HuH-7 (cell line): ENCODE measurements at places on chromosomes 1 and 21.

- no peak for DNase-seq
These were observed 199.7 kb upstream of the C8B start for GRCh38 chr1:57165546-57165945.

DNA sequence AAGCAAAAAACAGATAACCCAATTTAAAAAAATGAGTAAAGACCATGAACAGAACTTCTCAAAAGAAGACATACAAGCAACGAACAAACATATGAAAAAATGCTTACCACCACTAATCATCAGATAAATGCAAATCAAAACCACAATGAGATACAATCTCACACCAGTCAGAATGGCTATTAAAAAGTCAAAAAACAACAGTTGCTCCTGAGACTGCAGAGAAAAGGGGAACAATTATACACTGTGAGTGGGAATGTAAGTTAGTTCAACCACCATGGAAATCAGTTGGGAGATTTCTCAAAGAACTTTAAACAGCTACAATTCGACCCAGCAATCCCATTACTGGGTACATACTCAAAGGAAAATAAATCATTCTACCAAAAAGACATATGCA is 131.6 kb downstream of the PTGER3 start:
- DNase-seq = no peak

GRCh38 chr1:88698140-88698539 is 14.1 kb downstream of the PKN2 start:
- DNase-seq = no peak

DNA sequence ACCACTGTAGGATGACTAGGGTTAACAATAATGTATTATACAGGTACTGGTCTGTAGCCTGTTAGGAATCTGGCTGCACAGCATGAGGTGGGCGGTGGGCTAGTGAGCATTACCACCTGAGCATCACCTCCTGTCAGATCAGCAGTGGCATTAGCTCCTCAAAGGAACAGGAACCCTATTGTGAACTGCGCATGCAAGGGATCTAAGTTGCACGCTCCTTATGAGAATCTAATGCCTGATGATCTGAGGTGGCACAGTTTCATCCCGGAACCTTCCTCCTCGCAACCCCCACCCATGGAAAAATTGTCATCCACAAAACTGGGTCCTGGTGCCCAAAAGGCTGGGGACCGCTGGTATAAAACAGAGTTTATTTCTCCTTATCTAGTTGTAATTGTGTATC is 147.6 kb downstream of the FGGY start:
- no peak for DNase-seq

- DNase-seq = peak; percentile 71
These were observed 138.3 kb downstream of the TTLL7 start for GRCh38 chr1:83860490-83861221.

- no peak for DNase-seq
These were observed 10.7 kb upstream of the SDC3 start for GRCh38 chr1:30919025-30919881.

- DNase-seq = no peak
These were observed 1.1 kb upstream of the BRDT start for GRCh38 chr1:91948097-91948496.

- no peak for DNase-seq
These were observed 20.9 kb upstream of the SH3BGRL3 start for GRCh38 chr1:26259005-26259404.

- no peak for DNase-seq
These were observed 628.6 kb downstream of the KCNT2 start for GRCh38 chr1:195979646-195980045.

GRCh38 chr1:54221867-54222484 is 22.0 kb downstream of the MRPL37 start:
- DNase-seq = no peak

DNA sequence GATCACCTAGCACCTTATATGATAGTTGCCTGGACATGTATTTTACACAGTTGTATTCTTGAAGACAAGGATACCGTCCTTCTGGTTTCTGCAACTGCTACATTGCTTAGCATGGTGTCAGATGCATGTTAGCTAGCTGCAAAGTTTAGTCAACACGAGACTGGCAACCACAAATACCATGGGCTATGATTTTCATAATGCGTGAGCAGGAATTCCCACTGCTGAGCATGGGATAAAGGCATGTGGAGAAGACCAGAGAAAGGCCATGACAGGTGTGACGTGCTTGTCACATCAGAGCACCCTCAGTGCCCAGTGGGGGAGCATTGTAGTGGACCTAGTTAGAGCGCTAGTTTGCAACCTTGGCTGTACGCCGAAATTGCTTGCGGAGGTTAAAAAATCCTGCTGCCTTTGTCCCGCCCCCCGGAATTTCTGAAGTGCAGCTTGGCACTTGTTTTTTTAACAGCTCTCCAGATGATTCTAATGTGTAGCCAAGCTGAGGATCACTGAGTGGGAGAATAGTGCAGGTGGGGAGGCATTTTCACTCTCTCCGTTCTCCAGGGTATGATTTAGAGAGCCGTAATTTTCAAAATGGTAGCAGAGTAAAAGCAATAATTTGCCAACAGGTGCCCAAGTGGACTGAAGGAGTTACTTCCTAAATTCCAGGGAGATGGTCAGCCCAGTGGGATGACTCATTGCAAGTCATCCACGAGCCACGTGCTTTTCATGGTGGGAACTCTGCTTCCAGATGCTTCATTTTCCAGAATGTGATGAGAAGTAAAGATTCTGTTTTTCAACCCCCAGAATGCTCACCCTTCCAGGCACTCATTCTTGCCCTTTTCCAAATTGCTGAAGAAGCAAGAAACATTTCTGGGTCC is 81.0 kb downstream of the CNIH3 start:
- DNase-seq = no peak

DNA sequence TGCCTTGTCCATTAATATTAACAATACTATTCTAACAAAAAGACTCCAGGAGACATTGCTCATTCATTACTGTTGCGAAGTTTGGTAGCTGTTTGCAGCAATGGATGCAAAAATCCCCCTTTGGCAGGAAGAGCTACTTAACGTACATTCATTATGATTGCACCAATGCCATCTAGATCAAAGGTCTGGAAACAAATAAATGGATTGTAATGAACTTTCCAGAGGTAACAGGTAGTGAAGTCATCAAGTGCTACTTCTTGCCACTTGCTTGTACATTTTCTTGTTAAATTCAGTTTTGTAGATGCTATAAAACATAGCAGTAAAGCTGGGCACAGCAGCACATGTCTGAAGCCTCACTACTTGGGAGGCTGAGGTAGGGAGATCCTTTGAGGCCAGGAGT is 93.9 kb downstream of the DDAH1 start:
- DNase-seq = no peak

DNA sequence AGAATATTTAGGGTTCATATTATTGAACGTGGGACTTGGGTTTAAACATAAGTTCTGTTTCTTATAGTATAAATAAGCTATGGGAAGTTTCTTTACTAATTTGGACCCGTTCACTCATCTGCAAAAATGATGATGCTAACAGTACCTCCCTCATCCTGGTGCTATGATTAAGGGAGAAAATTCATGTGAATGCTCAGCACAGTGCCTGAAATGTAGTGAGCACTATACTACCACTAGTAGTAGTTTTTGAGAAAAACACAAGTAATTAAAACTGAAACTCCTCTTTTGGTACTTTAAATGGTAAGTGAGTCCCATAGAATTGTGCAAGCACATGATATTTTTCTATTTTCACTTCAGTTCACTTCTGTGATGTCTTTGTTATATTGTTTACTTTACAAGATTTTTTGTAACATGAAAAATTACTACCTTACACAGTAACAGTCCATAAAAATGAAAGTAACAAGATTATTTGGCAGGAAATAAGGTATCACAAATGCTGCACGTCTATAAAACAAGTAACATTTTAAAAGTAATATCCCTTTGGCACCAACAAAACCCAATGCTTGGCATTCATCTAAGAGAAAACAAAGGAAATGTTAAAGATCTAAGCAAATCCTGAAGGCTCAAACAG is 11.3 kb upstream of the PTPRC start:
- DNase-seq = no peak

- DNase-seq = no peak
These were observed 30.8 kb downstream of the IER5 start for GRCh38 chr1:181119093-181119989.

- no peak for DNase-seq
These were observed 8.9 kb upstream of the LSS start for GRCh38 chr21:46237474-46237873.

GRCh38 chr1:41863718-41864117 is 55.0 kb downstream of the HIVEP3 start:
- no peak for DNase-seq

GRCh38 chr1:193181985-193182384 is 4.4 kb downstream of the B3GALT2 start:
- DNase-seq = no peak

DNA sequence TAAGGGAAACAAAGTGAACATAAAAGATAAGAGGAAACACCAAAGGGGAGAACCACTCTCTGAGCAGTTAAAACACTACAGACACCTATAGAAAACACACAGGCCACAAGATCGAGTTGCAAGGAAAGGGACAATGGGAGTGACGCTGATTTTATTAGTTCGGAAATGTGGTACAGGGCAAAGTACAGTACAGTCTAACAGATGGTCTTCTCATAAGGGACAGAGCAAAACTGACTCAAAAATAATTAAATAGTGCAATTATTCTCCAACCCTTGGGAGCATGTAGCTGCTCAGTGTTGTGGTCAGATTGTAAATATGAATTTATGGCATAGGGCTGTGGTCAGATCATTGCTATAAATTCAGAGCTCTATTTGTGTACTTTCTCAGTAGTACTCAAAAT is 352.0 kb downstream of the USH2A start:
- no peak for DNase-seq

DNA sequence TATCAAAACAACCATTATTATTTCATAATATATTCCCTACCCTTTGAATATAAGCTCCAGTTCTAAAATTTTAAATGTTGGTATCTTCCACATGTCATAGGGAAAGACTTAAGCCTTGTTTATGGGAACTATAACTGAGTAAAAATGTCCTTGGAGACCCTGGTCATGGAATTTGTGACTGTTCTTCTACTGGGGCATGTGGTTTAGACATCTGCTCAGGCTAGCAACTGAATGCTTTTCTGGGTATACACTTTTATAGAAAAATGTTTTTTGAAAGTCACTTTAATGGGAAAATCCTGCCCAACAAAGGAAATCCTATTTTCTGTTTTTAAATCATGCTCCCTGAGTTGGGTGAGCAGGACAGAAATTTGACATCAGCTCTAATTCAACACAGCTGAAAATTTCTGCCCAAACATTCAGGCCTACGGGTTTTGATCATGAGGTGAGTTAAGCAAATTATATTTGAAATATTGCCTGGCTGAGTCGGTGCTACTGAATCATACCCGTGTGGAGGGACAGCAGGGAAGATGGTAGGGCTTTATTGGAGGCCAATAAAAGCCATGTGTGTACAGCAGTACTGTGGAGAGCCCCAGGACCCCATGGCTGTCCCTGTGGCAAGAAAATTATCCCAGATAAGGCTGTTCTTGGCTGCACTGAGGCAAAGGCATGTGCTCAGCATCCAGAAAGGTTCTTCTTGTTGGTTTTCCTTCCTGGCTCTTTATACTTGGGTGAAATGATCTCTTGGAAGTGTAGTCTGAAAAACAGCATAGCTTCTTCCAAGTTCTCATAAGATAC is 391.8 kb downstream of the DISC1 start:
- DNase-seq = no peak

DNA sequence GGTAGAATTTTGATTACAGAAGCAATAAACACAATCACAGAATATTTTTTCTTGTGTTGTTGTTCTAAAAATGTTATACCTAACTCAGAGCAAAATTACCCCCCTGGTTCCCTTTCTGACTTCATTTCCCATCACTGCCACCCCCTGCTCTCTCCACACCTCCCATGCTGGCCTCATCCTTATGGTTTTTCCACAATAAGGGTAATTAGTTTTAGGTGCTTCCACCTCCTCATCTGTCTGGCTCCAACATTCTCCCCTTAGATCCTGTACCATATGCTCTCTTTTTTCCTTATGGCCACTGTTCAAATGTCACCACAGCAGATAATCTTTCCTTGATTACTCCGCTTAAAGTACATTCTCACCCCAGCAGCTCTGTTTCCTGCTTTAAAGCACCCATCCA is 2208.6 kb downstream of the MRPL39 start:
- no peak for DNase-seq

GRCh38 chr1:155729031-155729898 is 40.4 kb downstream of the DAP3 start:
- peak; percentile 43 for DNase-seq

DNA sequence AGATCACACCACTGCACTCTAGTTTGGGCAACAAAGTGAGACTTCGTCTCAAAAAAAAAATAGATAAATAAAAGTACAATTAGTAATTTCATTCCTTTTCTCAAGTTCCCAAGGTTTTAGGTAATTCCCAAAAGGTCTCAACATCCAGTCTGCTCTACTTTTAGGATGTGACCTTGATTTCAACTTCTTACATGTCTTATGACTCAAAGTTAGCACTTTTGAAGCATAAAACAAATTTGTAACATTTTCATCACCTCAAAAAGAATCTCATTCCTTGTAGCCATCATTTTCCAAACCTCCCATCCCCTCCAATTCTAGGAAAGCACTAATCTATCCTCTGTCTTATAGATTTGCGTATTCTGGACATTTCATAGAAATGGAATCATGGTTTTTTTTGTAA is 32.2 kb downstream of the SNX27 start:
- DNase-seq = no peak

GRCh38 chr1:14778898-14779865 is 180.7 kb downstream of the KAZN start:
- DNase-seq = peak; percentile 35

GRCh38 chr1:178870944-178871343 is at the start of gene ANGPTL1:
Gene ANGPTL1 (minus strand): TSS chr1:178871077. CDS start chr1:178865776, 5,301 bp downstream.
- no peak for DNase-seq

DNA sequence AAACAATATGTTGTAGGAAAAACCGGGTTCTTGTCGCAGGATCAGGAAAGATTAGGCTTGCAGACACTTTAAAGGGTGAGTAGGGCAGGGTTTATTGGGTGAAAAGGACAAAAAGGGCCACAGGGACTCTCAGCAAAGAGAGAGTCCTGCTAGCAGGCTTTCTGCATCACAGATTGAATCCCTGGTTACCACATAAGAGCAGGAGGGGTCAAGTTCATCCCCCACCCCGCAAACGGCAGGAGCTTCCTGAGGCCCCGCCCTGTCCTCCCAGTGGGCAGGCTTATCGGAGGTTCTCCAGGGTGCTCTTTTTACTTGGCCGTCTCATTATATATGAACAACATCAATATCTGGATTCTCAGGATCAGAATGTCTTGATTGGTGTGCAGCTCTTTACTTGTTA is 47.7 kb downstream of the SYCP1 start:
- DNase-seq = no peak

GRCh38 chr1:29120367-29120766 is 3.3 kb downstream of the TMEM200B start:
- no peak for DNase-seq

GRCh38 chr1:157092831-157093230 is 6.8 kb downstream of the ETV3L start:
- no peak for DNase-seq
